ENCODE measurements at places on chromosomes 7 and 10.

DNA sequence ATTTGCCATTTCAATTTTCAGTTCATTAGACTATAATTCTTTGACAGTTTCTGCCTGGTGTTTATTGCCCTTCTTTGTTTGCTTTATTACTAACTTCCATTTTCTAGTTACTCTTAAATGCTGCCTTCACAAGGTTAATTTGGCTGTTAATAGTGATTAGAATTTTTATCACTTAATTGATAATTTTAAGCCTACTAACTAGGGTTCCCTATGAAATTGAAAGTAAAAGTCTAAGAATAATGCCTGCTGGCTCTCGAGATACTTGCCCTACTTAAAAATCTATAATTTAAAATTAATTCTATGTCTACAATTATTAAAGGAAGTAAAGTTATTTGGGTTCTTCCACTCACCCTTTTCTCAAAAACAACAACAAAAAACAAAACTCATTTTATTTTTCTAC lies 65.3 kb downstream of the C1GALT1 start:
- DNase-seq: no peak

- DNase-seq: no peak
These were observed 1226.7 kb upstream of the LRRN3 start for GRCh38 chr7:109864230-109864629.

DNA sequence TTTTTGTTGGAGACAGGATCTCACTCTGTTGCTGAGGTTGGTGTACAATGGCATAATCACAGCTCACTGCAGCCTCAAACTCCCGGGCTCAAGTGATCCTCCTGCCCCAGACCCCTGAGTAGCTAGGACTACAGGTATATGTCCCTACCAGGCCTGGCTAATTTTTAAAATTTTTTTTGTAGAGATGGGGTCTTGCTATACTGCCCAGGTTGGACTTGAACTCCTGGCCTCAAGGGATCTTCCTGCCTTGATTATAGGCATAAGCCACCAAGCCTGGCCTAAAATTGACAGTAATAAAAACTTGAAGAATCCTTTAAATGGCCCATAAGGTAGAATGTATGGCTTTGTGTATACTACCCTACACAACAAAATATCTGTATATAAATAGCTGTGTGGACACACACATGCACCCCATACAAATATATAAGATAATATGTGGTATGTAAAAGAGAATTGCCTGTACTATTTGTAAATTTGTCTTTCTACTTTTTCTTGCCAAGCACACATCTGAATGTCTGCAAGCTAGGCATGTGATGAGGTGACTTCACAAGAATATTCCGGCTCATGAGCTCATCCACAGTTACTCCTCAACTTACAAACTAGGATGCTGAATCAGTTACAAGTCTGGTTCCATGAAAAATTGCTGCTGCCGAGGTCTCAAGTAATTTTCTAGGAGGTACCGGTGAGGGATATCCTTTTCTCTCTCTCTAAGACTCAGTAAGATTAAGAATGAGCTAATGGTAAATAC lies 26.6 kb downstream of the POLR3A start:
- DNase-seq: no peak

GRCh38 chr10:53724581-53724980 lies 952.0 kb upstream of the MBL2 start:
- no peak for DNase-seq

DNA sequence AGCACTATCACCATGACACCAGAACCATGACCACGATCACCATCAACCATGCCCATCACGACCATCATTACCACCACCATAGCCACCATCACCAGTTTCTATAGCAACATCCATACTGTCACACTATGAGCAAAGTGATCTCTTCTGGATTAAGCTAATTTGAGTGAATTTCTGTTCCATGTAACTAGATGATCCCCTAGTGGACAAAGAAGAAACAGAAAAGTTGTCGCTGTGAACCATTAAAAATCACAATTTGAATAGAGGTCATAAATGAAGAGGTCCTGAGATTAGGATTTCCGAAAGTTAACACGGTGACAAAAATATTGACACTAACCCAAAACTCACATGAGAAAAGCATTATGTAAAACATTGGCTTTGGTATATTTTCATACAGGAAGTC lies 77.6 kb downstream of the CLRN3 start:
- DNase-seq: no peak

DNA sequence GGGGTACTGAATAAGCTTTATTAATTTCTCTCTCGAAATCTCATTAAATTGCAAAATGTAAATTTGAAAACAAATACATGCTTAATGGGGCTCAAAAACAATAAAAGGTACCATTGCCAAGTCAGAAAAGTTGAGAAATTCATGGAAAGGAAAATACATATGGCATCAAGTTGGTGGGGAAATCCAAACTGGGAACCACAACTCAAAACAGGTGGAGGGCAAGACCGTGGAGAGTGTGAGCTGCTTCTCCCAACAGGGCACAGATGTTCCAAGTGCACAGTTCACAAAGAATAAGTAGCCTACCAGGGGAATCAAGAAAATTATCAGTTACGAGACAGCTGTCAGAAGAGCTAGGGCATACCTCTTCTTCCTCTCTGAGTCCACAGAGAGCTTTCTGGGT lies 26.6 kb downstream of the MKX start:
- DNase-seq: no peak

DNA sequence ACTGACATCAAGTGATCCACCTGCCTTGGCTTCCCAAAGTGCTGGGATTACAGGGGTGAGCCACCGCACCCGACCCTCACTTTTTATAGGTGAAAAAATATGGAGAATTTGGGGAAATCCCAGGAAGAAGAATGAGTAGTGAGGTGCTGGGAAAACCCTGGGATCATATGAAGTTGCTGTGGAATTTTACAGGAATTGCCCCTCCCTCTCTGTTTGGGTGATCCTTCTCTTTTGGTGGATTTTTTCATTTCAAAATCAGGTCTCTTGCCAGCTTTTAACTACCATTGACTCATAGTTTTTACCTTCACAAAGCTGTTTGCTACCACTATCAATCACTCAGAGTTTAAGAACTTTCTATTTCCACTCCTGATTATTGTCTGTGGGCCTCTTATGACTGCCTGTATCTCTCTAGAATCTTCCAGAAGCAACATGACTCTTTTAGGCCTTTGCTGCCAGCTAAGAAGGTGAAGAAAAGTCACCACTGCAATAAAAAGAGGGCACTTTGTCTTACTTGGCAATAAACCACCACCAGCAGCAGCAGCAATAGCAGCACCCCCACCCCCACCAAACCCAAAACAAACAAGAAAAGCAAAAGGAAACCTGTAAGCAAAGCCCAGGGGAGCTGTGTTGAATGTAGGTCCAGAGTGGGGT lies 4.0 kb upstream of the GIMAP8 start:
- no peak for DNase-seq

- no peak for DNase-seq
These were observed 19.4 kb upstream of the ATRNL1 start for GRCh38 chr10:115073796-115074195.

GRCh38 chr7:29956487-29956836 lies 33.1 kb downstream of the SCRN1 start:
- DNase-seq: no peak

GRCh38 chr10:80318742-80319141 lies 29.3 kb upstream of the MAT1A start:
- DNase-seq: no peak

DNA sequence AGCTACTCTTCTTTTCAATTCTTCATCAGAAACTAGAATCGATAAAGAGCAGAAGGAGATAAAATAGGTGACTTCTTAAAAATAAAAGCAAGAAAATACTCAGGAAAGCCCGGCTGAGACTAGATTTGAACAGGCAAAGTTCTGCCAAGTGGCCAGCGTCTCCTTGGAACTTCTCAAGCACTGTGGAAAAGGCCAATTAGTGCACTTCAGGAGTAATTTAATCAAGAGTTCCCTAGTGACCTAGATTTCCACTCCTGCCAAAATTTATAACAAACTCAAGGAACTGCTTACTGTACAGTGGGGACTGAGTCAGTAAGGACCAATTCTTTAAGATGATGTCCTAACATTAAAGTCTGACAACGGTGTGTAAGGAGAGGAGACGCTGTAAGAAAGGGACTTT lies 57.3 kb downstream of the CHCHD3 start:
- no peak for DNase-seq

DNA sequence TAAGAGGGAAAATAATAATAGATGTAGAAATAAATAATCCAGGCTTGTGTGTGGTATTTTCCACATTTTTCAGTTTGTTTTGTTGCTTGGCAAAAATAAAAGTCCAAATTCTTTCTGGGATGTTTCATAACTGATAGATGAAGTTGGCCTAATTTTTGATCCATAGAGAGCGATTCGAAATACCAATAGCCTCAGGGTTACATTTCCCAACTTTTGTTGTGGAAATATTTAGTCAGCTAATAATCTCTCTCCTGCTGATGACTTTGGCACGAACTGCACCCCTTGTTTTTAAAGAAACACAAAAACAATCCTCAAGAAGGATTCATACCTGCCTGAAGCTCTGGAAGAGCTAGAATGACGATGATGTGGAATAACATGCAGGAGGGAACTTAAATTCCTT lies 483.2 kb downstream of the ADRA2A start:
- DNase-seq: no peak

- DNase-seq: no peak
These were observed 913.8 kb upstream of the SORCS1 start for GRCh38 chr10:108078263-108078662.

DNA sequence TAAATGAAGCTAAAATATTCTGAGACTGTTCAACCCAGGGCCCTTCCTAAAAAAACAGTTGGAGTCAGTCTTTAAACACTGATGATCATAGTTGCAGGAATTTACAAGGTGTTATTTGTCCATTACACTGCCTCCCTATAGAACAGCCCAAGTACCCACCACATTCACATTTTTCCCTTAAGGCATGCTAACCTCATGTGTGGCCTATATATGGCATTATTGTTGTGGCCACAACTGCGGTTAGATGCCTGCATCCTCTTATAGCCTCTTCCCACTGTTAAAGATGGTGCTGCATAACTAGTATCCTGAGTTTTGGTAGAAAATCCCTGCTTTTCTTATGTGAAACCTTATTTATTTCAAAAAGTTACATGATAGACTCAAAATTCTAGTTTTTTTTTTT lies 287.9 kb upstream of the SEMA3A start:
- DNase-seq: no peak

- DNase-seq: no peak
These were observed 167.0 kb downstream of the FANK1 start for GRCh38 chr10:126063353-126063791.

DNA sequence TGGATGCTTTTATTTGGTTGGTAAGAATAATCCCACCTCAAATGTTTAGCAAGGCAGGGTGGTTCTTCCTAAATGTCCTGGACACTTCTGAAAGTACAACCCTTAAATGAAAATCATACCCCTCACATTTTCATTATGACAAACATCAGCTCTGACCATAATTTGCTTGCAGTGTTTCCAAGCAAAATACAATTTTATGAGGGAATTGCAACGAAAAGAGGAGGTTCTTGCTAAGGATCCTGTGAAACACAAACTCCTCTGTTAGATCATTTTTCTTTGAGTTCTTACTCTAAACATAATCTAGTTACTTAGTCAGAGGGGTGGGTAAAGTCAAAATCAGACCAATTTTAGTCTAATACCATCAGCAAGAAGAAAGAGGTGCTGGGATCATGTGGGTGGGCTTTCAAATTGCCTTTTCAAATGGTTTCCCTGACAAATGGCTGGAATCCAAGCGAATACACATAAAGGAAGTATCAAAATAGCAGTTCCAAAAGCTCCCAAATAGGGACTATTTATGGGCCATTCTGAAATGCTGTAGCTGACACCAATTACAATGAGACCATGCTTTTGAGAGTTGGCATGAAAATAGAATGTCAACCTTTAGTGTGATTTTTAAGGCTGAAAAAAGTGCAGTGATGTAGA lies 164.9 kb upstream of the INHBA start:
- no peak for DNase-seq

DNA sequence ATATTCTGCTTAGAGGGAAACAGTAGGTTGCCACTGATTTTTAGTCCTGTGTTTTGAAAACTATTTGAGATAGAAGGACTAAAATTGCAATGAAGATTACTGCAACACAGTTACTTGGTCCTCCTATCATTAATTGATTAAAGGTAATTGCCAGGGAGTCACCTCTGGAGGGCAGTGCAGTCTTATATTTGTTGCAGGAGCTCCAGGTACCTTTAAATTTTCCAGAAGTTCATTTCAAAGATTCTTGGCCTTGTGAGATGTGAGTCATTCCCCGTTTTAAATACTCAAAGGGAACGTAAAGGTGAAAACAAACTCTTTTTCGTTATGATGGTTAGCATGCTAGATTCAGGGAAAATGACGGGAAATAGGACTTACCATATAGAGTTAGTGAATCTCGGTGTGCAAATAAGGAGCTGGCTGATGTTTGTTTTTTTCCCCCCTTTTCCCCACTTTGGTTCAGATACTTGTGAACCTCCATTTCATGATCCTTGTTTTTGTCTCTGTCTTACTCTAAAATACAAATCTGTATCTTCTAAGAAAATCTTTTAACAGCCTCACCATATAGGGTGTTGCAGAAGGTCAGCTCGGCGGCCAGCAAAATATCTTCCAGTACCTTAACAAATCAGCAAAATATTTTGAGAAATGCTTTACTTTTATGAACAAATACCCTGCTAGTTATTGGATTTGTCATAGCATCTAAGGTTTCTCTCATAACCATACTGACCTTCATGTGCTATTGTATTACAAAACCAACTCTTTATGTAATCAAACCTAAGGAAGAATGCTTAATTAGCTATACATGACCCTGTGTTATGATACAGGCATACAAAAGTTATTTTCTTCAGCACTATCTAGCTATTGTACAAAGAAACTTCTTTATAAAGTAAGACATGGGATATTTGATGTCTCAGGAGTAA lies 143.0 kb upstream of the HDAC9 start:
- DNase-seq: no peak

- no peak for DNase-seq
These were observed 43.7 kb upstream of the FAM180A start for GRCh38 chr7:135792363-135792668.

- DNase-seq: no peak
These were observed 21.0 kb upstream of the ASB15 start for GRCh38 chr7:123580406-123581161.

- no peak for DNase-seq
These were observed 1.4 kb downstream of the FXYD4 start for GRCh38 chr10:43372765-43373361.

GRCh38 chr10:30758338-30758737 lies 128.8 kb upstream of the LYZL2 start:
- no peak for DNase-seq
